ENCODE measurements at places on chromosomes 2 and 18. TPM values are rescaled to one million over a fixed set of nuclear protein-coding genes. Genes with fewer than 3 reads are reported as not detected.

- no peak for DNase-seq
- no peaks in the 10 kb centered on the region for H3K27me3 ChIP-seq
- peaks cover 58% of the 10 kb centered on the region for H3K36me3 ChIP-seq
- H3K4me3 ChIP-seq: peak overlapping the region; percentile 51
- H3K4me1 ChIP-seq: peaks cover 93% of the 10 kb centered on the region
- peak overlapping the region; percentile 89 for H3K27ac ChIP-seq
Observed at GRCh38 chr2:105783151-105783738, 38.5 kb downstream of the NCK2 start.

DNA sequence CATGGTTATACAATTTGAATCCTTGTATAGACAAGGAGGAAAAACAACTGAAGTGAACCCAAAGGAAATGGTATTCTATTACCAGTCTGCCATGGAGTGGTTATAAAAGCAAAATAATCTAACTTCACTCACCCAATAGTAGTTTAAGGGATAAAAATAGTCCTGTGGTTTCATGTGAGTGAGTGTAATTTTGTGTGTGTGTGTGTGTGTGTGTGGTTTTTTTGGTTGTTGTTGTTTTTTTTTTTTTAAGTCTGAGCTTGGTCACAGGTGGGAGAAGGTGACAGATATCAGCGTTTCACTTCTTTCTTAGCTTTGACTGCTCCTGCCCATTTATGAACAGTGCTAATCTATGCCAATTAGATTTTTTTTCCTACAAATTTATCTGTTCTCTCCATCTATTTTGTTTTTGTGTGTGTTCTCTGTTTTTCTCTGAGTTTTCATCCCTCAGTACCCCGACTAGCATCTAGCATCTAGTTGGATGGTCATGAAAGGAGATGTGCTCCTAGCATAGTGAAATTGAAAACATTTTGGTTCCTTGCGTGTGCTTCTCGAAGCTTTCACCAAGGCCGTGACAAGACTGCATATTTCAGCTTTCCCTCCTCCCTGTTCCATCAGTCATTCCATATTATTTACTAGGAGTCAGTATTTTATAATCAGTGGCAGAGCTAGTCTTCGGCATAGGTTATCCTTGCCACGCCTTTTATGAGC, 200.1 kb upstream of the DTNA start:
- H3K36me3 ChIP-seq: no peaks in the 10 kb centered on the region
- no peak for DNase-seq
- no peak overlapping the region for H3K27ac ChIP-seq
- H3K4me1 ChIP-seq: no peaks in the 10 kb centered on the region

DNA sequence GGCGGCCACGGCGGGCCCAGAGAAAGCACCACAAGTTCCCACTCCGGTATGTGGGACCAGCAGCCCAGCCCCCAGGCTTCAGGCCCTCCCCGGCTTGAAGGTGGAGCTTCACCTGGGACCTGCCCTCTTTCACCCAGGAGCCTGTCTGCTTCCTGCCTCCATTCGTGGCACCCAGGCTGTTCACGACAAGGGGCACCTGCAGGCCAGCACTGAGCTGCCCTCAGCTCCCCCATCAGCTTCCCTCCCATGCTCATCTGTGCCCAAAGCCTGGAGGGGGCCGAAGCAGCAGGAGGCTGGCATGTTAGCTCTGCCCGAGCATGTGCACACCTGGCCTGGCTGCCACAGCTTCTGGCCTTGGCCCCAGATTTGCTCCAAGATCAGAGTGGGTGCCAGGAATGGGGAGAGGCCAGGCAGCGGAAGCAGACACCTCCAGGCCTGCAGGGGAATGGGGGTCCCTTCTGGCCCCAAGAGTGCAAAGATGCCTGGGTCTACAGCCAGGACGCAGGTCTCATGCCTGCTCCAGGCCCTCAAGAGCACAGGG, 312.4 kb upstream of the SYT4 start:
- no peaks in the 10 kb centered on the region for H3K36me3 ChIP-seq
- no peaks in the 10 kb centered on the region for H3K27me3 ChIP-seq
- no peak overlapping the region for H3K27ac ChIP-seq

- DNase-seq: no peak
- H3K4me3 ChIP-seq: no peak overlapping the region
- no peaks in the 10 kb centered on the region for H3K36me3 ChIP-seq
- peaks cover 59% of the 10 kb centered on the region for H3K27me3 ChIP-seq
Observed at GRCh38 chr2:66575625-66576310, 140.8 kb downstream of the MEIS1 start.

DNA sequence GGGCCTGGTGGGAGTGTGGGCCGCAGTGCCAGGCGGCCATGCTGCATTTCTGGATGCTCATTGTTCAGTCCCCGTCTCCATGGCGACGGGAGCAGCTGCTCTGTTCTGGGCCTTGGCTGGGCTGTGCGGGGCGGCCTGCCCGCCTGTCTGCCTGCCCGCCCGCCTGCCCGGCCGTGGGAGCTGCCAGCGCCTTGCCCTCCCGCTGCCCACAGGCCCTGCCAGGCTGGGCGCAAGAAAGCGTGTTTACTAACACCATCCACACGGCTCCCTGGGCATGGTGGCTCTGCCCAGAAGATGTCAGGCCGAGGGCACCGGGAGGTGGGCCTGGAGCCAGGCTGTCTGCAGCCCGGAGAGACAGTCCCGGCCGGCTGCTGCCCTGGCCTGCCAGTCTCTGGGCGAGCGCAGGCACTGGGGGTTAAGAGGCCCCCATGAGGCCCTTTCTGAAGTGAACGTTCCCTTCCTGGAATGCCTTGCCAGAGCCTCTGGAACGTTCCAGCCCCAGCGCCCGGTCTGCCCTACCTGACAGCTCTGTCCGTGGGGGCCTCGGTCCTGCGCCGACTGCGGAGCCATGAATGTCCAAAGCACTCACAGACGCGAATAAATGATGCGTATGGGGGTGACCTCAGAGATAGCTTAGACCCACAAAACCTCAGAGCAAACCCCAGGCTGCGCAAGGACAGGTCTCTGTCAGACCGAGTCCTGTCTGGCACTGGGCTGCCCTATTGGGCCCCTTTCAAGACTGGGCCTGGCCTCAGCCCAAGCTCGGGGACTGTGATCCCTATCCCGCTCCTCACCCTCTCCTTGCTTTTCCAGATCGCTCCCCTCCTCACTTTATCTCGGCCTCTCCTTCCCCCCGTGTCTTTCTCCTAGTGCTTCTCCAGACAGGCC, 44.3 kb downstream of the MYCN start:
- H3K27me3 ChIP-seq: no peaks in the 10 kb centered on the region
- no peak for DNase-seq
- H3K27ac ChIP-seq: no peak overlapping the region
- H3K4me1 ChIP-seq: no peaks in the 10 kb centered on the region
- H3K4me3 ChIP-seq: no peak overlapping the region

GRCh38 chr2:216752855-216753505, 57.6 kb upstream of the IGFBP5 start:
- H3K4me1 ChIP-seq: no peaks in the 10 kb centered on the region
- peaks cover 40% of the 10 kb centered on the region for H3K27me3 ChIP-seq
- no peak overlapping the region for H3K4me3 ChIP-seq
- H3K36me3 ChIP-seq: no peaks in the 10 kb centered on the region
- no peak for DNase-seq

DNA sequence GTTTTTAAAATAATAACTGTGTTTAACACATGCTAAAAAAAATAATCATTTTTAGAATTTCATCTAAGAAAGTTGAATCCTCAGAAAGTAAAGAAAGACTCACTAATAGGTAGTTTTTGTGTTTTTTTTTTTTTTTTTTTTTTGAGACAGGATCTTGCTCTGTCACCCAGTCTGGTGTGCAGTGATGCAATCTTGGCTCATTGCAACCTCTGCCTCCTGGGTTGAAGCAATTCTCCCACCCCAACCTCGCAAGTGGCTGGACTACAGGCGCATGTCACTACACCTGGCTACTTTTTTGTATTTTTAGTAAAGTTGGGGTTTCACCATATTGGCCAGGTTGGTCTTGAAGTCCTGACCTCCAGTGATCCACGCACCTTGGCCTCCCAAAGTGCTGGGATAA, 7.1 kb downstream of the CKAP2L start:
- H3K27me3 ChIP-seq: no peaks in the 10 kb centered on the region
- no peak overlapping the region for H3K27ac ChIP-seq
- H3K36me3 ChIP-seq: peaks cover 74% of the 10 kb centered on the region
- no peak for DNase-seq
- peaks cover 45% of the 10 kb centered on the region for H3K4me1 ChIP-seq

DNA sequence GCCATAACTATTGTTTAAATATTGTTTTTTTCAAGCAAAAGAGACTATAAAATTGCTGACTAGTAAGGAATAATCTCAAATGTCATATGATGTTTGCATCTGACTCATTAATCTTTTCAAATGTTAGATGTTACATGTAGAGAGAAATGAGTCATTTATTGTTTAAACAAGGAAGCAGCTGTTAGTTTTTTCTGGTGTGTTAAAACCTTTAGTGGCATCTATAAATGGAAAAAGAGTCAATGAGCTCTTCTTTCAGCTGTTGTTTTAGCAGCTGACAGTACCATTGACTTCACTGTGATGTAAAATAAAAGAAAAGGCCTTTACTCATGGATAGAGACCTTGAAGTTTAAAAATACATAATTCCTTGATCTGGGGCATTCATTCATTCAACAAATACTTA, 1.8 kb upstream of the KLHL41 start:
- H3K36me3 ChIP-seq: no peaks in the 10 kb centered on the region
- DNase-seq: no peak
- H3K27ac ChIP-seq: no peak overlapping the region
- no peak overlapping the region for H3K4me3 ChIP-seq
- H3K4me1 ChIP-seq: no peaks in the 10 kb centered on the region

The INPP5D gene
- 138 TPM for total RNA-seq

The ST8SIA3 gene
- not detected for total RNA-seq

All from activated CD4-positive, alpha-beta T cell treated with anti-CD3 and anti-CD28 coated beads, Interleukin-2, amount 10 ng/mL, durations not matched to agents 7 days and 5 days (primary cell).